ENCODE measurements at places on chromosomes 5 and 9.

DNA sequence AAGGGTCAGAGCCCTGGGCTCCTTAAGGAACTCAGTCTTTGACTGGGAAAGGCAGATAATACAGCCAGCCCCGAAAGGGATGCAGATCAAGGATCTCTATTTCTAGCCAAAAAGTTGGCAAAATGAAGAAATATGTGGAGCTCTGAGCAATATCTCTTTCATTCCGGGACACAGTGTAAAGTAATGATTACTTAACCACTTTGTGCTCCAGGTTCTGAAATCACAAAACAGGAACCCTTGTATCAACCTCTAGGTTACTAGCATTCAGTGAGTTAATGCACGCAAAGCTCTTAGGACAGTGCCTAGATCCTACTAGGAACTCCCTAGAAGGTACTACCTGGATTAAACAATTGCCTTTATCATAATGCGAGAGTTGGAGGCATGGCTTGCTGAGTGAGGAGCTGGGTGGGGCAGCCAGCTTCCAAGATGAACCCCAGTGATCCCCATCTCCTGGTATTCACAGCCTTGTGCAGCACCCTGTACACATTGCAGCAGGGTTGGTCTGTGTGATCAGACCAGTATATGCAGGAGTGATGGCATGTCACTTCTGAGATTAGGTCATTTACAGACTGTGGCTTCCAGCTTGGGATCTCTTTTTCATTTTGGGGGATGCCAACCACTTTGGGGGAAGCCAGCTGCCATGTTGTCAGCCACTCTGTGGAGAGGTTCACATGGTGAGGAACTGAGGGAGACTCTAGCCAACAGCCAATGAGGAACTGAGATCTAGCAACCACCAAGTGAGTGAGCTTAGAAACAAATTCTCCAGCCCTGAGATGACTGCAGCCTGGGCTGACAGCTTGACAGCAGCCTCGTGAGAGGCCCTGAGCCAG is 103.1 kb upstream of the SLC44A1 start:
- DNase-seq = no peak

DNA sequence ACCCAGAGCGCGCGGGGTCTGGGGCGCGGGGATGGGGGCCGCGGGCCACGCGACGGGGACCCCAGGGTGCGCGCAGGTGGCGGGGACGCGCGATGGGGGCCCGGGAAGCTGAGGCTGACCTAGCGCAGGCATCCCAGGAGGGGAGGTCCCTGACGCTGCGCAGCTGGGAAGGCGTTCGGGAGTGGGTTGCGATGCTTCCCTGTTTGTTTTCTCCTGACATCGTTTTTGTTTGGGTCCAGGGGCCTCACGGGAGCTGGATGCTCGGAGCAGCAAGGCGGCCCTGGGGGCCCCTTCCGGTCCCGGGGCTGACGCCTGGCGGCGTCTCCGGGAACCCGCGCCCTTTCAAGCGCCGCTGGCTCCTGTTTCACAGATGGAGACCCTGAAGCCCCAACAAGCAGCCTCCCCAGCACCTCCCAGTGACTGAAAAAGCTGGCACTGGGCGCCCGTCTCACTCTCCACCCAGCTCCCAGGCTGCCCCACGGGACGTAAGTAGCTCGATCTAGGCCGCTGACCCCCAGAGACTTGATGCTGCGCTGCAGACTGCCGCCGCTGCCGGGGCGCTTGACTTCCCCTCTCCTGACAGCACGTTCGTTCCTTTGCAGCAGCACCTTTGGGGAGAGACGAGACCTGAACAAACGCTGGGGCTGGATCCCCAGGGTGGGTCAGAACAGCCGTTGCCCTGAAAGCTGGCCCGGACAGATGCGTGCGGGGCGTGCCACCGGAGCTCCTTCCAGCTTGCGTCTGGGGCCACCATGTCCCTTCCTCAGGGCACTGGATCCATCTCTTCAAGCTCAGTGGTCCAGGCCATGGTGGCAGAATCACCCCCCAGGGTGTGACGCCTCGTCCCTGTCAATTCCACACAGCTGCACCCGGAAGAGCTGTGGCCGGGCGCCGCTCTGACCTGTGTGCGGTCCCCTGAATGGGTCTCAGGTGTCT is 593 bp downstream of the BRD3OS start:
- peak; percentile 48 for DNase-seq

- no peak for DNase-seq
These were observed 281.0 kb upstream of the TNC start for GRCh38 chr9:115398996-115399395.

- DNase-seq = no peak
These were observed 673.9 kb upstream of the KLF4 start for GRCh38 chr9:108163321-108164005.

DNA sequence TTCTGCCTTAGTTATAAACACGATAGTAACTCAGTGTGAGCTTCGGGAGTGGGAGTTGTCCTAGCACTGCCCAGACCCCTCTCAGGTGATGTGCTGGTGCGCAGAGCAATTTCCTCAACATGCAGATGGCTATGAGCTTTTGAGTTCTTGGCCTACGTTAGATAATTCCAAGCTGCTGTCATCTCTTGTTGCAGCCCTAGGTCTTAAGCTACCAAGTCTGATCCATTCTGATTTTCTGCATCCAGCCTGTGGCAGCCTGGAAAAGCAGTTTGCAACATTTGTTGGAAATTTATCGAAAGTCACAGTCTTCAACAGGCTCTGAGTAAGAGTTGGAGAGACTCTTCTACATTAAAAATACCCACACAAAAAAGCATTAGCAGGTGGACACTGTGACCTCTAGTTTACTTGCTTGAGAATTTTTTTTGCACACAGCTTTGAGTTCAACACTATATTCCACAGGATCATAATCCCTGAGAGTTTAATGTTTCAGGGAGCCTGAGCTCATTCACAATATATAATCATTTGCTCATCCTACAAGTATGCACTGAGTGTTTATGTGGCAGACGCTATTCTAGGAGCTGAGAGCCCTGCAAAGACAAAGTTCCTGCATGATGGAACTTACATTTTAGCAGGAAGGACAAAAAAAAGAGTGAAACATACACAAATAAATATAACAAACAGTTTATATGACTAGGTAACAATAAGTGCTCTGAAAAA is 91.6 kb downstream of the UBE2QL1 start:
- no peak for DNase-seq

DNA sequence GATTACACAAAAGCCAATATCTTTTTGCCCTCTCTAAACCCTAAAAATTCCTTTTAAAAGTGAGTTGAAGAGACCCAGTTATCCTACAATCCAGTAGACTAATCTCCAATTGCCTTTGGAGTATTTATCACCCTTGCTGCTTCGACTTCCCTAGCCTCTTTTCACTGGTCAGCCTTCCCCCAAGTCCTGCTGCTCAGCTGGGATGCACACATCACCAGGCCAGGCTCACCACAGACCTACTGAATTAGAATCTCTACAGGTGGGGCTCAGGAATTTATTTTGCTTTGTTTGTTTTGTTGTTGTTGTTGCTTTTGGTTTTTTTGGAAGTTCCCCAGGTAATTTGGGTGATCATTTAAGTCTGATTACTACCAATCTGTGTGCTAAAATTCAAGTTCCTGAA is 11.6 kb upstream of the FOXD1 start:
- no peak for DNase-seq

- no peak for DNase-seq
These were observed 36.4 kb downstream of the PHF2 start for GRCh38 chr9:93612796-93613154.

GRCh38 chr9:122080986-122081385 is 12.1 kb downstream of the TTLL11 start:
- DNase-seq = no peak

GRCh38 chr5:62284946-62285891 is 20.8 kb upstream of the KIF2A start:
- no peak for DNase-seq

- no peak for DNase-seq
These were observed 59.0 kb downstream of the CWC27 start for GRCh38 chr5:64827703-64828102.

- no peak for DNase-seq
These were observed 308.8 kb downstream of the IRX2 start for GRCh38 chr5:2442496-2443354.

DNA sequence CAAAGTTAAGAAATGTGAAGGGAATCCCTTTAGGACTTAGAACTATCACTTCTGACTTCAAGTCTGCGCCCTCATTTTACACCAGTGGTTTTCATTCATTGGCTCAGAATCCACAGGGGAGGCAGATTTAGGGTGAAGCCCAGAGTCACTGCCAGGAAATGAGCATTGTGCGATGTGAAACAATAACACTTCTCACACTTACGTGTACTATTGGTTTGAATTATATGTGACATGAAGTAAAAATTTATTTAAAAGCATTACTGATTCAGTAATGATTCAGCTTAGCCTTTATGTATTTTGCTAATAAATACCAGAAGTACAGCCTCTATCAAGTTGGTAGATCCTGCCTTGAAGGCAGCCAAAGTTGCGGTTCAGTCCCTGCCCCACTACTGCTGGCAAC is 98.6 kb downstream of the PAM start:
- DNase-seq = no peak

Measured in central memory CD4-positive, alpha-beta T cell (primary cell).